ENCODE measurements at places on chromosomes 5 and 9.
A peak's percentile ranks its signal among the peaks of the same experiment; 100 is the strongest.

GRCh38 chr5:172266676-172267092 lies 16.9 kb downstream of the UBTD2 start:
- no peak for DNase-seq

GRCh38 chr9:129136446-129137035 lies 25.3 kb downstream of the PTPA start:
- no peak for DNase-seq

- DNase-seq, result peak; percentile 87
These were observed 37.6 kb downstream of the ANKRD33B start for GRCh38 chr5:10601246-10602030.

- no peak for DNase-seq
These were observed 1229.3 kb downstream of the CDH12 start for GRCh38 chr5:21623831-21624230.

GRCh38 chr5:32355686-32356085 lies 42.9 kb upstream of the MTMR12 start:
- DNase-seq, result peak; percentile 36

- no peak for DNase-seq
These were observed 176.8 kb downstream of the MACROH2A1 start for GRCh38 chr5:135222171-135222681.

DNA sequence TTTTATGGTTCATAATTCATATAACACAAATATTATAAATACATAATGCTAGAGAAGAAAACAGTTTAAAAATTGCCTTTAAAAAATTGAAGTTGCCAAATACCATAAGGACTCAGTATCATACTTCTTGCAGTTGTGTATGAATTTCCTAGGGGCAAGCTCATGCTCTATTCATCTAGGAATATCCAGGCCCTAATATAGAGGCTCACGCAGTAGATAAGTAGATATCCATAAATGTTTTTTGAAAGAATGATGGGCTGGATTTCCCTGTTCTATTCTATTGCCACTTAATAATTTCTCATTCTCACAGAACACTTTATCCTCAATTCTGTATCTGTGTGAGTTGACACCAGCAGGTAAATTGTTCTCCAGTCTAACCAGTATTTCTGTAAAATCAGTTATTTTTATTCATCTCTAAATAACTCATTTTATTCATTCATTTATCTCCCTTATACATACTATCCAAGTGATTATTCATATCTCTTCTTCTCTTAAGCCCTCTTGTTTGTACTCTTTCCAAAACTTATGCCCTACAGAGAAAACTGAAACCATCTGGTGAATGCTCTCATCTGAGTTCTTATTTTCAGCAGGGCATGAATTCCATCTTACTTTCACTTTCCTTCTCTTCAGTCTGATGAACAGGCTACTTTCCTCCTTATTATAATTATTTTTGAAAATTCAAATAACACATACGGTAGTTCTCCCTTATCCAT lies 97.1 kb downstream of the SLC44A1 start:
- DNase-seq, result no peak
